Thymus (tissue), 14 donors: ENCODE measurements at places on chromosomes 5 and 9. TPM values are rescaled to one million over a fixed set of nuclear protein-coding genes. Genes with fewer than 3 reads are reported as not detected.

ACSL6 gene
- 1.7 TPM for total RNA-seq

ASPN gene
- 9.8 TPM for total RNA-seq

PCDHGA9 gene
- 0.66 TPM for total RNA-seq

DNA sequence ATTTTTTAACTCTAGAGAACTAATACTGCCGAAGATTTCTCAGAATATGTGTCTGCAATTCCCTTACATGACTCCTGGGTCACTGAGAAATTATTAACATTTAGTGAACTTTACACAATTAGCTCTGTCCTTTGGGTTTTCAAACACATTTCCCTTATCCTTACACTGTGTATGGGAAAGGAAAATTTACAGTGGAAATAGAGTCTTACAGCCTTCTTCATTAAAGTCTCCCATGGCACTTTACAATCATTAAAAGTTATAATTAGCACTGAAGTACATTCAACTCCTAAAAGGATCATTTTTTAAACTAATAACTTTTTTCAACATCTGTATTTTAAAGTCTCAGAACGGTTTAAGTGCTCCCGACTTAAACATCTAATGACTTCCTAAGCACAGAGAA is 627.5 kb upstream of the TYRP1 start:
- no peak for DNase-seq

MARCOL gene
- not detected for total RNA-seq

GRCh38 chr9:73979894-73980264 is 517.3 kb upstream of the RORB start:
- no peak for DNase-seq

- peak; percentile 33 for DNase-seq
Observed at GRCh38 chr9:35114840-35115628, 628 bp downstream of the ATOSB start.

GRCh38 chr9:25681266-25681665 is 3.0 kb upstream of the TUSC1 start:
- DNase-seq, result no peak

GRCh38 chr5:66012271-66012670 is 85.9 kb downstream of the ERBIN start:
- DNase-seq, result no peak

PIP5K1B gene
- total RNA-seq, result 0.94 TPM

DNA sequence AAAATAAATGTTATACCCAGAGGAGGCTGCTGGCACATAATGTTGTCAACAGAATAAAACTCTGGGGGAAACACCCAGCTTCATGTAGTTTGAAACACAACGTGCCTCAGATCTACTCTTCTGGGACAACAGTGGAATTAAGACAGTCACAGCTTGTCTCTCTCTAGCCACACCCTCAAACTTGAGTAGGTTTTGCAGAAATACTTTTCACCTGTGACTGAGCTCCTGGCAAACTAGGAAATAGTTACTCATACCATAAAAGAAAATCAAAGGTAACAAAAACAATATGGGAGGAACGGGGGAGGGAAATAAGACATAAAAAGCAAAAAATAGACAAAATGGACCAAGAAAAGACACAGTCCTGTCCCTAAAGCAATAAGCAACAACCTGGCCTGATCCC is 14.4 kb downstream of the ELAVL2 start:
- DNase-seq, result no peak

SPINK4 gene
- total RNA-seq, result 0.38 TPM

GRCh38 chr9:126664900-126665643 is 51.3 kb downstream of the LMX1B start:
- DNase-seq, result no peak

IL4 gene
- 4.5 TPM for total RNA-seq

ADRB2 gene
- 2.2 TPM for total RNA-seq

IL9 gene
- total RNA-seq, result 0.52 TPM

DNA sequence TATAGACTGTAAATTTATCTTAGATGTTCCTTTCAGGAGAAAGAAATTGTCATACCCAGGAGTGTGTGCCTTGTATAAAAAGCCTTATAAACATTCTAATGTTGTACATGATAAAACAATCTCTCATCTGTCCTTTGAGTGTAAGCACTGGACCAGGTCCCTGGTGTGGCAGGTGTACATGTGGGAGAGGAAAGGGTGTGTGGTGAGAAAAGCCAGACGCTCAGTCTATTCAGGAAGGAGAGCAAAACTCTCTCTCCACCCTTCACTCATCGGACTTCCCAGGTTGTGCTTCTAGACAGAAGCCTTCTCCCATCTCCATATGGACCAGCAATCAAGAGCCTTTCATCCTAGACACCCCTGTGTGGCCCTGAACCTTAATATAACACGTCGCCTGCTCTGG is 154.2 kb downstream of the ESM1 start:
- DNase-seq, result no peak

DNA sequence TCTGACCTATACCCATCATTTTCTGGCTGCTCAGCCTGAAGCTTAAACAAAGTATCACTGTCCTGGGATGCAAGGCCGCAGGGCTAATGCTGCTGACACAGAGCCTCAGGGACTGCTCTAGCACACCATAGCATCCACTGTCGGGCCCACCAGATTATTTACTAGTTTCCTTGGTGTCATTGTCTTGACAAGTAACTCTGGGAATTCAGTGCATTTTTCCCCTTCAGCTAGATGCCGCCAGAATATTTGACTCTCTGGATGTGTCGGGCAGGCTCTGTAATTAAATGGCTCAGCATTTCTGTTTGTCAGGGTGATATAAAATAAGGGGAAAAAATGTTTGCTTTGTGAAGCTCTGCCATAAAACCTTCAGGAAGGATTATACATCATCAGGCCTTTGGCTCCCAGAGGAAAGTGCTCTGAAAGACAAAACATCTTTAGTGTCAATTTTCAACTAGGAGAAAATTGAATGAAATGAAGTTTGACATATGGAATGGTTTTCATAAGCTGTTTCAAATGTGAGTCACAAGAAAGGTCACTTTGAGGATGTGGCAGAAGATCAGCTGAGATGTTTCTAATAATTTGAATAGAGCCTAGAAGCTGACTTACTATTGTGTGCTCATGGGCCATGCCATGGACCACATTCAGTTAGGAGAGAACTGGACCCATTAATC is 350.1 kb downstream of the TMEM232 start:
- DNase-seq, result no peak
